ENCODE measurements at places on chromosomes 2 and 18. TPM values are rescaled to one million over a fixed set of nuclear protein-coding genes. Genes with fewer than 3 reads are reported as not detected.

DNA sequence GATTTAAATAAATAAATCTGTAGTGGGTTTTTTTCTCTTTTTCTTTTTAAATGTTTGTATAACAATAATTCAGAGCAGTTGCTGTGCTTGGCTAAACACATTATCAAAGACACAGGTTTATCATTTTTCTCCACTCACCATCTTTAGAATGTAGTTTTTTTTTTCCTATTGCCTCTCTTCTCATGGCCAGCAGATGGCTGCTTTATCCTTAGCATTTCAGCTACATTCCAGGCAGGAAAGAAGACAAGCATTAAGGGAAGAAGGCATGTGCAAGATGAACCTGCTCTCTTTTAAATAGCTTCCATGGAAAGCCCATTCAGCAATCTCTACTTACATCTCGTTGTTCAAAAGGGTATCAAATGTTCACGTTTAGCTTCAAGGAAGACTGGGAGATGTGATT lies 42.6 kb downstream of the ARHGAP15 start:
- H3K4me3 ChIP-seq, result no peak overlapping the region
- no peaks in the 10 kb centered on the region for H3K4me1 ChIP-seq
- no peak overlapping the region for H3K27ac ChIP-seq
- no peaks in the 10 kb centered on the region for H3K36me3 ChIP-seq

- no peaks in the 10 kb centered on the region for H3K4me1 ChIP-seq
- H3K27ac ChIP-seq, result no peak overlapping the region
- no peak overlapping the region for H3K4me3 ChIP-seq
- peaks cover 6% of the 10 kb centered on the region for H3K36me3 ChIP-seq
- no peak for DNase-seq
Observed at GRCh38 chr2:239044336-239044735, 196.5 kb downstream of the TWIST2 start.

GRCh38 chr2:190634381-190634780 lies 14.5 kb upstream of the NAB1 start:
- H3K4me1 ChIP-seq, result peaks cover 6% of the 10 kb centered on the region
- H3K36me3 ChIP-seq, result no peaks in the 10 kb centered on the region
- H3K4me3 ChIP-seq, result no peak overlapping the region
- no peak overlapping the region for H3K27ac ChIP-seq

Gene SPDYA
- 4.7 TPM for polyA plus RNA-seq

- H3K36me3 ChIP-seq, result no peaks in the 10 kb centered on the region
- no peak overlapping the region for H3K27ac ChIP-seq
- DNase-seq, result no peak
- no peak overlapping the region for H3K4me3 ChIP-seq
- no peaks in the 10 kb centered on the region for H3K4me1 ChIP-seq
- H3K27me3 ChIP-seq, result no peaks in the 10 kb centered on the region
Observed at GRCh38 chr2:31258351-31258750, 24.4 kb downstream of the EHD3 start.

Gene CPO
- 0.69 TPM for polyA plus RNA-seq

DNA sequence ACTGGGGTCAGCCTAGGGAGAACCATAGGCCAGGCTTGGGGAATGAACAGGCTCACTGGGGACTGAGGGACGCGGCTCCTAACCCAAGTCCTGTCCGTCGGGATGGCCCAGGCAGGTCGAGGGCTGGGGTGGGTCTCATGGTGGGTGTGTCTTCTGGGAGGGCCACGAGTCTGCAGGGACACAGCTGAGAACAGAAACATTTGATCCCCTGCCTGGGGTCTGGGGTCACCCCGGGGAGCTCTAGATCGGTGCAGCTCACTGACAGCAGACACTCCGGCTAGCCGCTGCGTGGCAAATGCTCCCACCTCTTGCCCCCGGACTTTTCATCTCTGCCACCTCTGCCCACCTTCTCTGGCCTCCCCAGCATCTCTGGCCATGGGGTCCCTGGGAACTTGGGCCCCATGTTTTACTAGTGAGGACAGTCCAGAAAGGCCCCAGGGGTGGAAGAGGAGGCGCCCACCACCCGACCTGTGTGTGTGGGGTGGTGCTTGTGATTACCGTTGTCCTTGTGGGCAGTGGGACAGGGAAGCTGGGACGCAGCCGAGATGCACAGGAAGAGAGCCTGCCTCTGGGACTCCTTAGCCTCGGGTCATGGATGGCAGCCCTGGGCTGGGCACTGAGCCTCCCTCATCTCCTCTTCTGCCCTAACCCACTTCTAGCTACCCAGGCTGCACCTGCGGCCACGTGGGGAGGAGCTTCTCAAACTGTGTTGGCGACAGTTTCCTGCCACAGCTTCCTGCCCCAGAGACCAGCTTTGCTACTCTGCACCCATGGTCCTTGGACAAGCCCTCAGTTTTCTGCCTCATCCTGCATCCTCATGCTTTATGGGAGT lies 4.9 kb downstream of the ZAP70 start:
- no peaks in the 10 kb centered on the region for H3K36me3 ChIP-seq
- no peaks in the 10 kb centered on the region for H3K4me1 ChIP-seq
- H3K27ac ChIP-seq, result peak overlapping the region; percentile 28

- no peaks in the 10 kb centered on the region for H3K36me3 ChIP-seq
- H3K27ac ChIP-seq, result peak overlapping the region; percentile 87
- peaks cover 12% of the 10 kb centered on the region for H3K4me1 ChIP-seq
- peak; percentile 52 for DNase-seq
- H3K27me3 ChIP-seq, result no peaks in the 10 kb centered on the region
Observed at GRCh38 chr2:37767959-37768925, 96.8 kb upstream of the CDC42EP3 start.

DNA sequence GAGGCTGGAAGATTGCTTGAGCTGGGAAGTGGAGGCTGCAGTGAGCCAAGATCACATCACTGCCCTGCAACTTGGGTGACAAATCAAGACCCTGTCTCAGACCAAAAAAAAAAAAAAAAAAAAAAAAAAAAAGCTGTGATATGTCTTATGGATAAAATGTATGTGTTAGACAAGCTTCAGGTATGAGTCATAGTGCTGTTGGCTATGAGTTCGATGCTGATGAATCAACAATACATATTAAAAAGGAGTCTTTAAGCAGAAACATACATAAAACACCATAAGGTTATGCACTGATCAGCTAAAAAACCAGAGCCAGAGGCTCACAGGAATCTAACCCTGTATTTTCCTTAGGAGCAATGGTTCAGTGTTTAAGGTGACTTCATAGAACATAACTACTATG lies 332.3 kb downstream of the NCKAP5 start:
- H3K4me3 ChIP-seq, result no peak overlapping the region
- no peak for DNase-seq
- H3K4me1 ChIP-seq, result no peaks in the 10 kb centered on the region

GRCh38 chr2:178324077-178324476 lies 126.9 kb downstream of the PRKRA start:
- H3K27me3 ChIP-seq, result no peaks in the 10 kb centered on the region
- H3K4me1 ChIP-seq, result peaks cover 12% of the 10 kb centered on the region
- H3K36me3 ChIP-seq, result no peaks in the 10 kb centered on the region
- no peak overlapping the region for H3K27ac ChIP-seq
- no peak for DNase-seq
